ENCODE measurements at places on chromosomes 6 and 20. TPM values are rescaled to one million over a fixed set of nuclear protein-coding genes. Genes with fewer than 3 reads are reported as not detected.
A peak's percentile ranks its signal among the peaks of the same experiment; 100 is the strongest.

- DNase-seq = no peak
These were observed 640.2 kb downstream of the PTPRT start for GRCh38 chr20:42549496-42549895.

DNA sequence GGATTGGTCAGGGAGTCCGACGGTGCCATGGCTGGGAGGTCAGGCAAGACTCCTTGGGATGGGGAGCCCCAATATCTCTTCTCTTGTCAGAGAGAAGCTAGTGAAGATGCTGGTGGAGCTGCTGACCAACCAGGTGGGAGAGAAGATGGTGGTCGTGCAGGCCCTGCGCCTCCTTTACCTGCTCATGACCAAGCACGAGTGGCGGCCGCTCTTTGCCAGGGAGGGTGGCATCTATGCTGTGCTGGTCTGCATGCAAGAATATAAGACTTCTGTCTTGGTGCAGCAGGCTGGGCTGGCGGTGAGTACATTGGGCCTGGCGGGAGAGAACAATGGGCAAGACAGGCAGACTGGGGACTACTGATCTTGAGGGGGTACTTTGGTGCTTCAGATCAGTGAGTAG lies 10.9 kb downstream of the CUL9 start:
- DNase-seq = no peak

- DNase-seq = no peak
These were observed 48.2 kb upstream of the IRF4 start for GRCh38 chr6:343226-343935.

GRCh38 chr20:44306927-44307326 lies 4.1 kb downstream of the FITM2 start:
- DNase-seq = no peak

- no peak for DNase-seq
These were observed 104.5 kb downstream of the CD24 start for GRCh38 chr6:106870069-106870468.

- DNase-seq = no peak
These were observed 58.3 kb downstream of the SERAC1 start for GRCh38 chr6:158109748-158110147.

GRCh38 chr6:15754035-15754705 lies 91.3 kb upstream of the DTNBP1 start:
- no peak for DNase-seq

- no peak for DNase-seq
These were observed 79.0 kb downstream of the ALDH8A1 start for GRCh38 chr6:134870677-134871498.

- DNase-seq = no peak
These were observed 11.4 kb downstream of the HSPA1B start for GRCh38 chr6:31838968-31839367.

- no peak for DNase-seq
These were observed 69.2 kb downstream of the PLEKHG1 start for GRCh38 chr6:150668900-150669302.

DNA sequence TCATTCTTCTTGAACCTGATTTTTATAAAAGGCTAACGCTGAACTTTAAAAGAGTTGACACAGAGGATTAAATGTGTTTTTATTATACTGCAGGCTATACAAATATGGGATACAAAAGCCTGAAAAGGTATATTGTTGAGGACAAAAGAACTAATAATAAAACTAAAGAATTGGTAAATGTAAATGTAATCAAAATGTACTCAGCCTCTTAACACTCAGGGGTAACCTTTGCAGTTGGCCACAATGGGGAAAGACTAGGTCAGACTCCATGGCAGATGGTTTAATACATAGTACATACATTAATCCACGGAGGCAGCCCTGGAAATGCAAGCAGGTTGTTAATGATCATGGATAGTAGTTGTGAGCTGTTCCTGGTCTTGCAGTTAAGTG lies 57.5 kb downstream of the SOBP start:
- DNase-seq = no peak

GRCh38 chr20:22597303-22597702 lies 12.9 kb upstream of the FOXA2 start:
- DNase-seq = no peak

GRCh38 chr6:41515995-41516394 lies 30.2 kb upstream of the FOXP4 start:
- no peak for DNase-seq

DNA sequence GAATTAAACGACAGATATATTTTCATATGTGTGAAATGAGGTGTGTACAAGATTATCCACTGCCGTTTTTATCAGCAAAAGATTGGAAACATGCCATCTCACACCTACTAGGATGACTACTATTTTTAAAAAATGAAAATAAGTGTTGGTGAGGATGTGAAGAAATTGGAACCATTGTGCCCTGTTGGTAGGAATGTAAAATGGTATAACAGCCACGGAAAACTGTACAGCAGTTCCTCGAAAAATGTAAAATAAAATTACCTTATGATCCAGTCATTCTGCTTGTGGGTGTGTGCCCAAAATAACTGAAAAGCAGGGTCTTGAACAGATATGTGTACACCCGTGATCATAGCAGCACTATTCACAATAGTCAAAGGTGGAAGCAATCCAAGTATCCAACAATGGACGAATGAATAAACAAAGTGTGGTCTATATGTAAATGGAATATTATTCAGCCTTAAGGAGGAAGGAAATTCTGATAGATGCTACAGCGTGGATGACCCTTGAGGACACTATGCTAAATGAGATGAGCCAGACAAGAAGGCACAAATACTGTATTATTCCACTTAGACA lies 27.0 kb upstream of the CCN5 start:
- DNase-seq = no peak

DNA sequence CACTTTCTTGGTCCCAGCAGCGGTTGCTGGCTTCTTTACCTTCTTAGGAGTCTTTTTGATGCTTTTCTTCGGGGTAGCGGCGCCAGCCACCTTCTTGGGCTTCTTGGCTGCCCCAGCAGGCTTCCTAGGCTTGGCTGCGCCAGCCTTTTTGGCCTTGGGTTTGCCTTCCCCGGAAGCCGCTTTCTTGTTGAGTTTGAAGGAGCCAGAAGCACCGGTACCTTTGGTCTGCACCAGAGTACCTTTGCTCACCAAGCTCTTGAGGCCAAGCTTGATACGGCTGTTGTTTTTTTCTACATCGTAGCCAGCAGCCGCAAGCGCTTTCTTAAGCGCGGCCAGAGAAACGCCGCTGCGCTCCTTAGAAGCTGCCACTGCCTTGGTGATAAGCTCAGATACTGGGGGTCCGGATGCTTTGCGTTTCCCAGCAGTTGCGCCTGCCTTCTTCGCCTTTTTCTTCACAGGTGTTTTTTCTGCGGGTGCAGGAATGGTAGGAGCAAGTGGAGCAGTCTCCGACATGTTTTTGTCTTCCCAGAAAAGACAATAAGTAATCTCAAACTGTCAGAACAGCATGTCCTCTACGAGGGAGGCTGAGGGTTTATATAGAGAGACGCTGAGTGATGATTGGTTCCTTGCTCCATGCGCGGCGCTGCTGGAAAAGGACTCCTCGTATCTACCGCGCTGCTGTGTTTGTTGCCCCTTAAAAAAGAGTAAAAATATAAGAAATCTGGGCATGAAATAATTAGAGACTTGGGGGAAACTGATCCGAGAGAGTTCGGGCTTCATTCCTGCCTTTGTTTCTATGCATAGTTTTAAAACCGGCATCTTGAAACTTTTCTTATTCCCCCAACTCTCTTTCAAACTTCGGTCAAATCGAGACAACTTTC lies 130.3 kb upstream of the BTN3A2 start:
- no peak for DNase-seq

GRCh38 chr20:53040693-53041589 lies 68.8 kb downstream of the TSHZ2 start:
- DNase-seq = no peak

GRCh38 chr6:83808926-83809325 lies 44.2 kb upstream of the RIPPLY2 start:
- no peak for DNase-seq

DNA sequence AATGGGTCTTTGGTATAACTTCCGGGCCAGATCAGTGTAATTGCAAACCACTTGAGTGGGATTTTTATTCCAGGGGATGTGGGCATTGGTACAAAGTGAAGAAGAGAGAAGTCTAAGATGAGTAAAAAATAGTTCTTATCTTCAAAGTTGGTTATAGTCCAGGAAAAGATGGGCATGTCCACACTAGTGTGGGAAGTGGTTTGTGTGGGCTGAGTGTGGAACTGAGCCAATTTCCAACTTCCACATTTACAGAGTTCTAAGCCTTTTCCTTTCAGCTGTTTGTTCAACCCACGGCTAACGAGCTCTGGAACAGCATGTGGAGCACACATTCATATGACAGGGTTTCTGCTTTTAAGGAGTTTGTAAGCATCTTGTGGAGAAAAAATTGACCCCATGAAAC lies 72.3 kb upstream of the IFNGR1 start:
- DNase-seq = peak; percentile 42

DNA sequence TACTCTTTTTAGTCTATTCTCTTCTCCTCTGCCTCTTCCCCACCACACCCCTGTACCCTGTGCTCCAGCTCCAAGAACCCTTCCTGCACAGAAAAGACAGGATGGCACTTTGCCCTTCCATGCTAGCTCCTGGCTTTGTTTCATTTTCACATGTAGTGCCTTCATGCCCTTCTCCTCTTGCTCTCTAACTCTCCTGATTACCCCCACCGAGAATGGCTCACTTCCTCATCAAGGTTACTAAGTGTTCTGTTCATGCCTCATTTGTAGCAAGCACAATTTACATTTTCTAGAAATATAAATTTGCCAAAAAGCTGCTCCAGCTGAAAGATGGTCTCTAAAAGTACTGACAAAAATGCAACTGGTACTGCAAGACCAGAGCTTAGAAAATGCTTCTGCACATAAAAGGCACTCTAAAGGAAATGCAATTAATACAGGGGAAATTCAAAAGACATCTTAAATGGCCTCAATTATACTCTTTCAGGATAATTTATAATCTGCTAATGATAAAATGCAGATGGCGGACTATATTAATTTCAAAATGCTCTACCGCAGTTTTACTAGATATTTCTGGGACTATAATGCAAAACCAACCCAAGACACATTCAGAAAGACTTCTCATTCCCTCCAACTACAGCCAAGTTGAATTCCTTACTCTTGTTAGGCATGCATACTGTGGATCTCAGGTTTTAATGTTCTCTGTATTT lies 570.2 kb downstream of the PRKN start:
- DNase-seq = no peak

The STMN3 gene
- total RNA-seq = 101 TPM

The ACTL10 gene
- total RNA-seq = 1.1 TPM

The TFAP2C gene
- total RNA-seq = 5.9 TPM

The BHLHE23 gene
- total RNA-seq = not detected

The ZBTB9 gene
- 9.2 TPM for total RNA-seq

The PHACTR3 gene
- 42.1 TPM for total RNA-seq
